Neuronal stem cell (in vitro differentiated cells): ENCODE measurements at places on chromosomes 6 and 20.

DNA sequence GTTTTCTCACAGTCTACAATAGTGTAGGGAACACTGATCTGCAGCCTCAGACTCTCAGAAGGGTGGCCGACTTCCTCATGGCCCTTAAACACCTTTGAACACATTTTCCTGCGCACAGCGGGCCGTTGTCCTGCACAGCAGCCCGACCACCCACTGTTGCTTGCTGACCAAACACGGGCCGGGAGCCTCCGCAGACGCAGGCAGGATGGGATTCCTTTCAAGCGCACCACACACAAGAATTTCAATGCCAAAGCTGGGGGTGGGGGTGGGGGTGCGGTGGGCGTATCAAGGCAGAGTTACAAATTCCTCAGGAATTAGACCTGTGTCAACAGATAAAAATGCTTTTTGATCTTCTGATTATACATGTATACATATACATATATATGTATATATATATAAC lies 74.5 kb downstream of the HUS1B start:
- DNase-seq = peak; percentile 36

DNA sequence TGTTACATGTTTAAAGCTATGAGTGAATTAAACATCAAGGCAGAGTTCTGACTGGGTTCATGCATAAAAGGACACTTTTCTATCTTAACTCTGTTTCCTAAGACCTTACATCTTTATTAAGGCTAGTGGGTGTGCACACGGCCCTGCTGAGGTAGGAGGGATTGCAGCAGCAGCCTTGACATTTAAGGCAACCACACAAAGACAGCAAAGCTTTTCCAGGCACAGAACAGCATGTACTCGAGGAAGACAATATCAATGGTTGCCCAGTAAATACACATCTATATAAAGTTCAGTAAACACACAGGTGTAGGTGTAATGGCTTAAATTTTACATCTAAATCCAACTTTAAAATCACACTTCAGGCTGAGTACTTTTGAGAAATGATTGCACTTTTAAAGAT lies 79.8 kb upstream of the LOC128125822 start:
- no peak for DNase-seq

GRCh38 chr20:56788041-56788670 lies 159.1 kb downstream of the TFAP2C start:
- DNase-seq = no peak

- no peak for DNase-seq
These were observed 5.8 kb upstream of the ME1 start for GRCh38 chr6:83436674-83437073.

- no peak for DNase-seq
These were observed 466.3 kb upstream of the PLCB4 start for GRCh38 chr20:8602389-8603116.

GRCh38 chr6:35034411-35035191 lies 106.5 kb downstream of the TCP11 start:
- no peak for DNase-seq
